ENCODE measurements at places on chromosomes 4 and X.

DNA sequence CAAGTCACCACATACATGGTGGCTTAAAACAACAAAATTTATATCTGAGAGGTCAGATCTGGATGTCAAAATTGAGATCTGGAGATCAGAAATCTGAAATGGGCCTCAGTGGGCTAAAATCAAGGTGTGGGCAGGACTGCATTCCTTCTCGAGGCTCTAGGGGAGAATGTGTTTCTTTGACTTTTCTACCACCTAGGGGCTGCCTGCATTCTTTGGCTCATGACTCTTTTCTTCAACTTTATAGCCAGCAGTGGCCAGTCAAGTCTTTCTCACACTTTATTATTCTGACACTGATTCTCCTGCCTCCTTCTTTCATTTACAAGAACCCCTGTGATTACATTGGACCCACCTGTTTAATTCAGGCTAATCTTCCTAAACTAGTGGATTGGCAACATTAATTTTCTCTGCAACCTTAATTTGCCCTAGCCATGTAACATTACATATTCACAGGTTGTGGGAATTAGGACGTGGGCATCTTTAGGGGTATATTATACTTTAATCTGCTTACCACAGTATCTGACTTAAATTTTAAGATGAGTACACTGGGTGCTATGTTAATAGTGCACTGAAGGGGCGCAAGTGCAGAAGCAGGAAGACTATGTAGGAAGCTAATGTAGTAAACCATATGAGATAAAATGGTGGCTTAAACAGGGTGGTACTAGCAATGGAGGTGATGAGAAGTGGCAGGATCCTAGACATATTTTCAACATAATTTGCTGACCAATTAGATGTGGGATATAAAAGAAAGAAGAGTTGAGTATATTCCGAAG, 188.0 kb downstream of the SLC4A4 start:
- DNase-seq, result peak; percentile 13

DNA sequence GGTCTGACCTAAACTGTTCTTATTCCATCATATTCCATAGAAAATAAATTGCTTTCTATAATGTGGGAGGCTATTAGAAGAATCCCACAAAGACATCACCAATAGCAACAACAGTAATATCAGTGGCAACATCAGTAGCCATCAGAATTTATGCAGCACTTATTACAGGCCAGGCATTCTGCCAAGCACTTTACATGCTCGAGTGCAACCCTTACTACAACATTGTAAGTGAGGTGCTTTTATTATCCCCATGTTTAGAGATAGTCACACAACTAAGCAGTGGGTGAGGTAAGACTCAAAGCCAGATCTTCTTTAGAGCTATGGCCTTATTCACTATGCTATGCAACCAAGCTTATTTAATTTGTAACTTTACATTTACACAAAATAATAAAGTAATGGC, 317.1 kb upstream of the BMP3 start:
- DNase-seq, result no peak

DNA sequence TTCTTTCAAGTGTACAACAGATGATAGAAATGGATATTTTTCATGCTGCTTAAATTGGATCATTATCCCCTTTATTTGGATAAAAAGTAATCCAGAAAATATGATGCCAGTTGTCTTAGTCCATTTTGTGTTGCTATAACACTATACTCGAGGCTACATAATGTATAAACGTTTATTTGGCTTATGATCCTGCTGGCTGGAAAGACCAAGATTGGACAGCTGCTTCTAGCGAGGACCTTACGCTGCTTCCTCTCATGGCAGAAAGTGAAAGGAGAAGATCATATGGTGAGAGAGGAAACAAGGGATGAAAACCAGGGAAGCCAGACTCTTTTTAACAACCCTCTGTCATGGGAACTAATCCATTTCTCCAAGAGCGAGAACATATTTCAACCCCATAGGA, 102.7 kb downstream of the TRAM1L1 start:
- no peak for DNase-seq

DNA sequence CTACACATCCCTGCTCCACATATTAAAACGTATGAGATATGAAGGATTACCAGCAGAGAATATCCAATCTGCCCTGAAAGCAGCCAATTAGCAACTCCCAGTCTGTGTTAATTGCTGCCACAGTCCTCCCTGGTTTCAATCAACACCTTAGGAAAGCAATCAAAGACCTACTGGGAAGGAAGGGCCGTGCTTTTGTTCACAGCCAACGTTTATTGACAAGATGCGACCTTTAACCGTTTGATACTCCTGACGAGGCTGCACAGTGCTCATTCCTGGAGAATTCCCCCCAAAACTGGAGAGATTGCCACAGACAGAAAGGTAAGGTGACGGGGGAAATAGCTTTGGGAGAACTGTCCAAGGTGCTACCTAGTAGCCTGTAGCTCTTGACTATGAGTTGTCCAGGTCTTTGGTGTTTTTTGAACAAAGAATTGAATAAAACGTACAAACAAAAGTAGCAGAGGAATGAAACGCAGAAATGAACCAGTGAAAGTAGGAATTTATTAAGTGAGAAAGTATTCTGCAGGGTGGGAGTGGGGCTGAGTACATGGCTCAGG, 596.5 kb downstream of the NLGN4X start:
- no peak for DNase-seq

GRCh38 chr4:171985129-171985528, 171.9 kb downstream of the GALNTL6 start:
- no peak for DNase-seq

DNA sequence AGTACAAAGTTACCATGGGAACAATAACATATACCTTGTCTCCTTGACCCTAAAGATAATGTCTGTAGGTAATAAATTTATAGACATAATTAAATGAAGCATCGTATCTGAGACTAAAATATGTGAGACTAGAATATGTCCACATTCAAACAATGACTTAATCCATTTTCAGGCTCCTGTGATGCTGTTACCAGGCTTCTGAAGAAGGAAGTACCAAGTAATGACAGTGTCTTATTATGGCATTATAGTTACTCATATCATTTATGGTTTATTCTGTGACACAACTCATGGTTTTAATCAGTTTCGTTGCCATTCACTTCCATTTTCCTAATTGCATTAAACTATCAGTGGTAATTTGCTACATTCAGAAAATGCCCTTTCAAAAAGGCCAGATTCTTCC, 100.6 kb upstream of the GPM6B start:
- no peak for DNase-seq

- no peak for DNase-seq
These were observed 126.1 kb downstream of the AFF1 start for GRCh38 chr4:87060957-87061356.

GRCh38 chr4:169803413-169803812, 45.7 kb upstream of the HPF1 start:
- DNase-seq, result no peak

GRCh38 chrX:111823128-111823527, 52.9 kb upstream of the TRPC5OS start:
- no peak for DNase-seq

GRCh38 chr4:154124539-154125255, 335.8 kb upstream of the SFRP2 start:
- DNase-seq, result no peak

DNA sequence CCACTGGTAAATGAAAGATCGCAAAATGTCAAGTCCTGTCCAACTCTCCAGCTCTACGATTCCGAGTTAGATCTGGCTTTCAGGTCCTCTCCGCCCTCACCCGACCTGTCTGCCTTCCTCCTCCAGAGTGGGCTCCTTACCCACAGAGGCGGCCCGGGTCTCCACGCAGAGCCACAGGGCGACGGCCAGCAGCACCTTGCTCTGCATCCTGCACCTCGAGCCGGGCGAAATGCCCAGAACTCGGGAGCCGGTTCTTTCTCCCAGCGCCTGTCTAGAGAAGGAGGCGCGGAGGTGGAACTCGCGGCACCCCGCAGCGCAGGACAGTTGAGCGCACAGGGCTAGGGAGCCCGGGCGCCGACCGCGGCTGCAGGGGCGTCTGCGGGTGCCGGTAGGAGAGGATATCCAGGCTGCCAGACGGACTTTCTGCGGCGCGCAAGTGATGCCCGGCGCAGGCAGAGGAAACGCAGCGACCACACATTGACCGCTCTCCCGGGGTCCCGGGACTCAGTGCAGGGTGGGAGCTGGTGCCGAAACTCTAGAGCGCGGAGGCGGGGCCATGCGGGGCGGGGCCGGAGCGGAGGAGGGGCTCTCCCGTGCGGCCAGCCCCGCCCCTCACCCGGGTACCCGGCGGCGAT, at the start of gene KDR:
TSS of gene KDR (minus strand) at position 509 of the 635 bp plus-strand sequence. CDS start at position 207, 302 bp downstream.
- peak; percentile 74 for DNase-seq

- peak; percentile 28 for DNase-seq
These were observed 3.4 kb downstream of the MAGEE2 start for GRCh38 chrX:75781611-75782010.

DNA sequence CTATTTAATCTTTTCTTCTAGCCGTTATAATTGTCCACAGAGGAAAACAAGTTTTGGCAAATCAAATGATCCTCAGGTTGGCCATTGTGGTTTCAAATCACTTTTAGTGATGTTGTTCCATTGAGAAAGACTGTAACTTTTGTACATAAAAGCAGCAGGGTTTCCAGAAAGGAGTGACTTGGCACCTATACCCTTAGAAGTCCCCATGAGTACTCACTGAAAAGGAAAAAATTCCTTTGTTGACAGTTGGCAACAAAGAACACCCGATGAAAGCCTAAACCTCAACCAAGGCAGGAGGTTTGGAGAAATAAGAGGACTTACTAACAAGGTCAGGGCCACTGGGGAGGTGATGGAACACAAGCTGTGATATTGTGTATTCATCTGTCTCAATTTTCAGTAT, 474.4 kb downstream of the RAPGEF2 start:
- DNase-seq, result no peak

DNA sequence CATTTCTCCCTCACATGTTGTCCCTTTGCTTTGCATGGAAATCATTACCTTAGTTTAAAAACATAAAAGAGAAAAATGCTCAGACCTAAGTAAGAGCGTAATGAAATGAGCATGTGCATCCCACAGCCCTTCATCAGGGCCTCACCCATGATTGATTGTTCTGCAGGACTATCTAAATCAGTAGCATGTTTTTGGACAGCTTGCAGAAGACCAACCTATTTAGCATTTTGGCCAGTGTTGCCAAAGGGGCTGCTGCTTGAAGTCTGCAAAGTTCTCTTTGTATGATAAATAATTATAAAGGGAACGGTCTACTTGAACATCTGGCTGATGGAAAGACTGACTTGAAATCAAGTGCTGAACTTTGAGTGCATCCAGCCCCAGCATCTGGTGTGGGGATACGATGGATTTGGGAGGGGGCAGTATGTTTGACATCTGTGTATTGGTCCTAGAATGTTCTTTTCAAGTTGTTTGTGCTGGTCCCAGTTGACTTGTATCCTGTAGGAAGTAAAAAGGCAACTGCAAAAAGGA, 76.1 kb upstream of the LIMCH1 start:
- no peak for DNase-seq

DNA sequence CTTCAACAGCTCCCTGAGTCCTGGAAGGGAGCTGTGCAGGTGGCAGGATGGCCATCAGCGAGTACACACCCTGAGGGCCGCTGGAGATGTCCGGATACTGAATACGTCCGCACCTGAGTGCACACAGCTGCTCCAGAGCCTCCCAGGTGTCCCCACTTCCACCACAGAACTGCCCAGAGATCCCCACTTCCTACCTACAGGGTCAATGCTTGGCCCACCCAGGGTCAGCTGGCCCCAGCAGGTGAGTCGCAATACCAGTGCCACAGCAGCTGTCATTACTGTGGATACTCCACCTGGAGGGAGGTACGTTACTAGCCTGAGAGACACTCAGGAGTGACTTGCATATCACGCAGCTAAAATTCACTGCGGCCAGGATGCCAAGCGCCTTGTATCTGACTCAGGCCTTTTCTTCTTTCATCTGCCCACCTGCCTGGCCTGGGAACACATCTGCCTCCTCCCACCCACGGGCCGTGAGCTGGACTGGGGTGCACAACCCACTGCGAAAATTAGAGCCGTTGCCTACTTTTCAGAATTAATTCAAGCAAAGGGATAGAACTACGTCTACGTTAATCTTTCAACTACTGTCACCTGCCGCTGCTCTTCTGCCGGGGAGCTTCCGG, 9.4 kb downstream of the C4orf50 start:
- DNase-seq, result peak; percentile 32

- no peak for DNase-seq
These were observed 5.8 kb downstream of the CPE start for GRCh38 chr4:165384598-165384997.

GRCh38 chr4:1405636-1406393, 427 bp downstream of the NKX1-1 start:
- DNase-seq, result no peak

- no peak for DNase-seq
These were observed 108.9 kb downstream of the DLG3 start for GRCh38 chrX:70553516-70553915.

DNA sequence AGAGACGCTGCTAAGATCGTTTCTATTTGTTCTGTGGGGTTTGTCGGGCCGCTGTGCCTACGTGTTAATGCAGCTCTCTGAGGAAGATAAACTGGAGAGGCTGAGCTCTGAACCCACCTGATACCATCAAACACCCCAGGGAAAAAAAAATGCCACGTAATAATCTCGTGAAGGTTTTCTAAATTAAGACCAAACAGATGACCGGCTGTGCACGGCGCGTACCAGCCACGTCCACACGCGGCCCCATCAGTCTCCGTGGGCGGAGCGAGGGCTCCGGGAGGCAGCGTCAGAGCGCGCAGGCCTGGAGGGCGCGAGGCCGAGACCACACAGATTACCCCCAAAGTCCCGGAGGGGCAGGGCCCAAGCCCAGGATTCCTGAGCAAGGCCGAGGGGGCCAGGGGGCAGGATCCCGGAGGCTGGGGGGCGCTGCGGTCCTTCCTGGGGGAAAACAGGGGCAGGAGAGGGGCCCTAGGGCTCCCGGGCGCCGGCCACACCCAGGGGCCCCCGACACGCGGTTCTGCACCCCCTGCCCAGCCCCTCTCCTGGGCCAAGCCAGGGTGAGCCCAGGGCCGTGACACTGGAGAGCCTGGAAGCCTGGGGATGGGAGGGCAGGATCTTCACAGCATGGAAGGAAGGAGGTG, 91.9 kb downstream of the FAM53A start:
- DNase-seq, result no peak

DNA sequence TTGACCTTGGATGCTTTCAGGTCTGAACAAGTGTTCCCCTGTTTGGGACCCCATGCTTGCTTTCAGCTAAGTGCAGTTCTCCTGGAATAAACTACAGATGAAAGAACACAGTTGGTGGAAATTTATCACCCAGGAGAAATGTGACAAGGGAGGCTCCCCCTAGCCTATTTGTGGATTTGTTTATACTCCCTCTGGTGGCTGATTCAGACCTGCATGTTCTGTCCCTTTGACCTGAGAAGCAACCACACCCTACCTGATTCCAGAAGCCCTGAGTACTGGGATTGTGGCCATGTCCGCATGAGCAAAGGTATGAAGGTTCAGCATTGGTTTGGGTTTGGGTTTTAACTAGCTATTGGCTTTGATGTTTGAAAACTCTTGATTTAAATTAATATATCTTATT, 440.9 kb downstream of the MID1IP1 start:
- peak; percentile 33 for DNase-seq

- DNase-seq, result no peak
These were observed 60.2 kb downstream of the MAOB start for GRCh38 chrX:43822014-43822413.

GRCh38 chr4:186920483-186920882, 196.8 kb upstream of the FAT1 start:
- DNase-seq, result no peak

All from kidney (tissue), 22 donors.